Activated T-cell treated with anti-CD3 and anti-CD28 coated beads, Interleukin-2, amount 50 U/mL, for 72 hours (primary cell): ENCODE measurements at places on chromosomes 2 and 18.
A peak's percentile ranks its signal among the peaks of the same experiment; 100 is the strongest.

GRCh38 chr2:44769349-44770011 lies 172.0 kb upstream of the SIX3 start:
- no peak for DNase-seq

- DNase-seq, result peak; percentile 12
These were observed 98.5 kb downstream of the DSEL start for GRCh38 chr18:67417864-67418523.

DNA sequence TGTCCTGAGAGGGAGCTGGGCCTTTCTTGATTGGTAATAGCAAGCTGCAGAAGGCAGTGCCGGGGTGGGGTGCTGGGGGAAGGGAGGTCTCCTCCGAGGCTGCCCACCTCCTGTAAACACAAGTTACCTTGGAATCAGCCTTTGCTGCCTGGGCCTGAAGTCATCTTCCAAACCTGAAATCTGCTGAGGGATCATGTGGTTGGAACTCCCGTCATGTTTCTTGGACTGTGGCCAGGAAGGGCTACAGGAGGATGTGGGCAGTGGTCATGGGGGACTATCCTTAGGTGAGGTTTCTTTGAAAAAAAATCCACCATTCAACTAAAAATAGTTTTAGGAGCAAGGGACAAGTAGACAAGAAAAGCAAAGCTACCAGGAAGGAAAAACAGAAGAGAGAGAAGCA lies 74.2 kb downstream of the CDK15 start:
- no peak for DNase-seq

DNA sequence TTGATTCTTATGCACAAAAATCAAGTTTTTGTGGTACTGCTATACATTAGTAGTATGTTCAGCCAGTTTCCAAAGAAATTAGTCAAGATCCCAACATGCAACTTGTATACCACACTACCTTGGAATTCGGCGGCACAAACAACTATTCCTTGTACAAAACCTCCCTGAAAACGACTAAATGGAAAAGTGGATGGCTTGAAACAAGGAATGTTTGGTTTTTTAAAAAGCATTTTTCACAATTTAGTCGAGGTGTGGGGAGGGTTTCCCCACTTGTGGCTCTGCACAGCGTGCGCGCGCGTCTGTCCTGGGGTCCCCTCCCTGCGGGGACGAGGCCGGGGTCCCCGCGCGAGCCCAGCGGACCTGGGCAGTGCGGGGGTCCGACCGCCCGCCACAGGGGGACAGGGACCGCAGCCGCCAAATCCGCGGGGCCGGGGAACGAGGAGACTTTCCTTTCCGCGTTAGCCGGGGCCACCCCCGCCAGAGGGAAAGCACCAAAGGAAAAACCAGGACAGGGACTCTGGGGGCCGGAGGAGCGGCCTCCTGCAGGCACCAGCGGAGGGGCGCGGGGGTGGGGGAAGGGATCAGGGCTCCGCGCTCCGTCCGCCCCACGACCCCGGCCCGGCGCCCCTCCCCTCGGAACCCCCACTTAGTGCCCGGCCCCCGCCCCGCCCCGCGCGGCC lies 534 bp upstream of the SOCS6 start:
- peak; percentile 4 for DNase-seq

GRCh38 chr2:36406296-36406695 lies 50.7 kb downstream of the CRIM1 start:
- no peak for DNase-seq

- no peak for DNase-seq
These were observed 64.5 kb downstream of the TSPYL6 start for GRCh38 chr2:54191361-54192135.

GRCh38 chr2:212197776-212198175 lies 340.8 kb downstream of the ERBB4 start:
- DNase-seq, result no peak

DNA sequence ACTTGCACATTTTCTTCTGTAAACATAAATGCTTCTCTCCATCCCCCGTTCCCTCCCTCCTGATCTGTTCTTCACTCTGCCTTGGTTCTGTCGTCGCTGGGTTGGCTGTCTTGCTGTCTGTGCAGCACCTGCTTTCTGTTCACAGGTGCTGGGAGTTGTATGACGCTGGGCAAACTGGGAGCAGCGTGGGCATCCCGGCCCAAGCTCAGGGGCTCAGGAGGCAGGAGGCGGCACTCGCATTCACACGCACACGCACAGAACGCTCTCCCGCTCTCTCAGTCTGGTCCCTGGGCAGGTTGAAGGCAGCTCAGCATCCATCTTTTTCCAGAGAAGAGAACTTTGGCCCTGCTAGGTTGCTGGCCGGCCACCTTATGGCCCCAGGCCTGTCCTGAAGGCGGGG lies 55.7 kb downstream of the GBX2 start:
- no peak for DNase-seq

DNA sequence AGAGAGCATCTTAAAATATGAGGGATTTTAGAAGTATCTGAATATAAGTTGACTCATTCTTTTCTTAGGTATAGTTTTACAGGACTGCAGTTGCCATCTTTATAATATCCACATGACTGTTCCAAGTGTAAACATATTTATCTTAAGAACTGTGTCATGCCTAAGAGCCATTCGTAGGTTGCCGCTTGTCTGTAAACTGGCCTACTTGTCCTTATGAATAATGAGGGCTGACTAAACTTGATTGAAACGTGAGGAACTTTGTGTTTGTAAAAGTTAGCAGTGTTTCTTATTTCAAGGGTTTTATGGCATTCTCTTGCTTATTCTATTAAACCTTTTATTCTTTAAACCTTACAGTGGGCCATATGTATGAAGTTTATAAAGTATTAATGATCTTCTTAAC lies 99.6 kb downstream of the MAP3K20 start:
- DNase-seq, result no peak

- DNase-seq, result no peak
These were observed 49.6 kb upstream of the PTH2R start for GRCh38 chr2:208356846-208357574.

DNA sequence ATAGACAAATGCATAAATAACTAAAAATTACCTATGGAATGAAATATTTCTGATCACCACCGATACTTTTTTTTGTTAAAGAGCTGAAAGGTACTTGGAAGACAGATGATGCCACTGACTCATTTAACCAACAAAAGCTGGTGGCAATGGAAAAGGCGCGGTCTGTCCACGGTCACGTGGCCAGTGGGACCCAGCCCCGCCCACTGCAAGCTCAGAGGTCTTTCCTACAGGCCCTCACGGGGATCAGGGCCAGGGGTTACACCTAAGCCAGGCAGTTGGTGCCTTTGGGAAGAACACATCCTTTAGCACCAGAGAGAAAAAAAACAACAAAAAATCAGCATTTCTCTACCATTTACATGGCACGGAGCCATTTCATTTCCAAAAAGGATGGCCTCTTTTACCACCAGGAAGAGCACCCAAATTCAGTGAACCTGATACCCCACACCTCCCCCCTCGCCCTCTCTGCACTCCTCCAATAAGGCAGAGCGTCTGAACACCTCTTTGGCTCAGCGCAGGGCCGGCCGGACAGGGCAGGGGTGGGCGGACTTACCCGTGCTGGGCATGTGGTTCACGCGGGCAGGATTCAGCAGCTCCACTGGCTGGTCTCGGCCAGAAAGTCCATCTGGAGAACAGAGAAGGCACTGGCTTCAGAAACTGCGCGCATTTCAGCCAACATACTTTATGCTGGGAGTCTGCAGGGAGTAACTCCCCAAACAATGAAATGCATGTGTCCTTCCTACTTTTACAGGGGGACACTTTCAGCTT lies 164.6 kb downstream of the HDAC4 start:
- no peak for DNase-seq

- DNase-seq, result no peak
These were observed 349.7 kb downstream of the ZEB2 start for GRCh38 chr2:144170179-144170578.

DNA sequence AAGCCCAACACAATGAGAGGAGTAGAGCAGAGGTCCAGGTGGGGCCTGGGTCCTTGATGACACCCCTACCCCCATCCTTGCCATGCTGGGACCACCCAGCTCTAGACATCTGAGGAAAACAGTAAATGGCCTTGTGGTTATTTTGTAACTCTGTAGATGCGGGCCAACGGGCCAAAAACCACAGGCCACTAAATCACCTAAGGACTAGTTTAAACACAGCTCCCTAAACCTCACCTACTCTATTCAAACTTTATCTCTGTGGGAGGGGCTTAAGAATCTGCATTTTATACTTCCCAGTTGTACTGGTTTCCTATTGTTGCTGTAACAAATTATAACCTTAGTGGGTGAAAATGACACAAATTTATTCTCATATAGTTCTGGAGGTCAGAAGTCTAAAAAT lies 19.0 kb upstream of the SERTAD2 start:
- DNase-seq, result no peak
